ENCODE measurements at places on chromosomes 12 and 14. TPM values are rescaled to one million over a fixed set of nuclear protein-coding genes. Genes with fewer than 3 reads are reported as not detected.

Gene FLRT2
- total RNA-seq: 29.6 TPM

- DNase-seq: peak; percentile 59
These were observed 20.4 kb upstream of the LRTM2 start for GRCh38 chr12:1799882-1800400.

Gene PYGL
- 49.7 TPM for total RNA-seq

DNA sequence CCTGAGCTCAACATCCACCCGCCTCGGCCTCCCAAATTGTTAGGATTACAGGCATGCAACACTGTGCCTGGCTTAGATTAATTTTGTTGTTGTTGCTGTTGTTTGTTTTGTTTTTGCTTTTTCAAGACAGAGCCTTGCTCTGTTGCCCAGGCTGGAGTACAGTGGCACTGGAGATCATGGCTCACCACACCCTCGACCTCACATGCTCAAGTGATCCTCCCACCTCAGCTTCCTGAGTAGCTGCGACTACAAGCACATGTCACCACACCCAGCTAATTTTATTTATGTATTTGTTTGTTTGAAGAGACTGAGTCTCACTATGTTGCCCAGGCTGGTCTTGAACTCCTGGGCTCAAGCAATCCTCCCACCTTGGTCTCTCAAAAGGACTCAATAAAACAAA, 26.7 kb downstream of the CRY1 start:
- DNase-seq: no peak

- DNase-seq: no peak
These were observed 18.1 kb downstream of the KMT5A start for GRCh38 chr12:123401753-123402683.

Gene CISTR
- total RNA-seq: not detected

- no peak for DNase-seq
These were observed 12.1 kb downstream of the PYGL start for GRCh38 chr14:50932156-50932555.

Gene AKAP3
- total RNA-seq: 1.6 TPM

GRCh38 chr12:99024870-99025269, 379.8 kb downstream of the APAF1 start:
- DNase-seq: no peak

- DNase-seq: no peak
These were observed 14.4 kb downstream of the TIMELESS start for GRCh38 chr12:56434828-56435227.

DNA sequence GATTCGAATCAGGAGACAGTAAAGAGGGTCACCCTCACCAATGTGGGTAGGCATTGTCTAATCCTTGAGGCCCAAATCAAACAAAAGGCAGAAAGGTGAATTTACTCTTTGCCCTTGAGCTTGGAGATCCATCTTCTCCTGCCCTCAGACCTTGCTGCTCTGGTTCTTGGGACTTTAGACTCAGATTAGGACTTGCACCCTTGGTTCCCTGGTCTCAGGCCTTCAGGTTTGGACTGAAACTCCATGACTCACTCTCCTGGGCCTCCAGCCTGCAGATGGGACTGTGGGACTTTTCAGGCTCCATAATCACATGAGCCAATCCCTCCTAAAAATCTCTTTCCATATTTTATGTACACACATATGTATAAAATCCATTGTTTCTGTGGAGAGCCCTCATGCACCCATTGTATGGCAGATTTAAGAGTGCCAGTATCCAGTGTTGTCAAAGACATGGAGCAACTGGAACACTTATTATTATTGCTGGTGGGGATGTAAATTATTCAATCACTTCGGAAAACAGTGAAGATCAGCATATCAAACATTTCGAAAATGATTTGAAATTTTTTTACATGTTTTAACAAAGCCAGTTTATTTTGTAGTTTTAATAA, 48.7 kb downstream of the EID3 start:
- no peak for DNase-seq

Gene SAMD15
- total RNA-seq: not detected

DNA sequence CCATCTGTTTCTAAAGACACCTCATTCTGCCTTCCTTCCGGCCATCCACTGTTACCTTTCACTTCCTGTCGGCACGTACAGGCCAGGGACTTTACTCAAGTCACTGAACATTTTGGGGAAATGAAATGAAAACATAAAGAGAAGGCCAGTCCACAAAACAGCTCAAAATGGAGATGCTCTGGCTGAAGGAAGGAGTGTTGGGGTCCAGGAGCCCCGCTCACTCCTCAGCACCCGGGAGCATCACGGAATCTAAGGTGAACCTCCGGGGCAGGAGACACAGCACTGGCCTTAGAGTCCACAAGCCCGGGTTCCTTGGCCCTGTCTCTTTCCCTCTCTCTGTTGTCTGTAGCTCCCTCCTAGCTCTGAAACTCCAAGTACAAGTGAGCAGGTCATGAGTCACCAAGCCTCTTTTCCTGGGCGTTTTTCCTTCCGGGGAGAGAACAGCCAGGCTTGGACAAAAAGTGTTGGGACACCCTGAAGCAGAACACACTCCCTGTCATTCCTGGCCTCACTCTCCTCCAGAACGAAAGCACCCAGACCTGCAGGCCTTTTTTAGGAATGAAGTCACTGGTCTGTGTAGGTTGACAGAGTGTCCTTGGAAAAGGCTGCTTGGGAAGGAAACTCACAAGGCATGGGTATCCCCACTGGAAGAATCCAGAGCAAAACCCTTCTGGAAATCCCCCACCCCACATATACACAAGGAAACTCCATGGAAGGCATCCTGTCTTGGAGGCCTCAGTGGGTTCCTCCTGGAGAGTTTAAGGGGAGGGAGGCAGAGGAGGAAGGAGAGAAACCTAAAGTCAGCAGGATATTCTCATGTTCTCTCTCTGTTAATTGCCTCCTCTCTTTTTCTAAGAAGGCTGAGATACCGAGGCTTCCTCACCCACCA, 245.3 kb downstream of the ZFP36L1 start:
- DNase-seq: no peak

DNA sequence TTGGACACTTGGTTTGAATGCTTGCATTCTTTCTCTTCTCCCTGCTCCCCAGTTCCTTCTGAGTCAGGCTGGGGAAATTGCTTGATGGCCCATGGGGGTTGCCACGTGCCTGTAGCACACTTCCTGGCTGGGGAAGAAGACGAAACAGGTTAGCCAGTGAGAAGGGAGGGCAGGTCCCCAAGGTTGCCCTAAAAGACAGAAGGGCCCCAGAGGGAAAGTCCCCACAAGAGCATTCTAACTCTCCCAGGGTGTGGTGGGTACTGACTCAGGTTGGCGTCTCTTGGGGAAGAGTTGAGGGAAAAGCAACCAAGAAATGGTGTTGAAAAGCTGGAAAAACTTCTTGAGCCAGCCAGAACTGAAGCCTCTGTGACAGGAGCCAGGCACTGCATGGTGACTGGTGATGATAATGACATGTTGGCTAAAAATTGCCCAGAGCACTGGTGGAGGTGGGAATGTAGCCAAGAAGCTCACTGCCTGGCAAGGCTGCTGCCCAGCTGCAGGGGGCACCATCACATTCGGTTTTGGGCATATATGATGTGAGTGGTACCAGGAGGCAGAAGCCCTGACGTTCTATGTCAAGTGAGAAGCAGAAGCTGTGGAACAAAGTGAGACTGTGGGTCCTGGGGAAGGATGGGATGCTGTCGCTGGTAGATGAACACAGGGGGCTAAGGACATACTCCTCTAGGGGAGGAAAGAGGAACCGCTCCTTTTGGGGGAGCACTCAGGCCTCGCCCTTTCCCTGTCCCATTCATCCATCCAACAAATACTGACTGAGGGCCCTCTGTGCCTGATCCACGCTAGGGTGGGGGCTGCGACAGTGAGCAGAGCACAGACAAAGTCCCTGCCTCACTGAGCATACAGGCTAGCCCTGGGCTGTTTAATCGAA, 8.1 kb upstream of the RABGGTA start:
- no peak for DNase-seq

DNA sequence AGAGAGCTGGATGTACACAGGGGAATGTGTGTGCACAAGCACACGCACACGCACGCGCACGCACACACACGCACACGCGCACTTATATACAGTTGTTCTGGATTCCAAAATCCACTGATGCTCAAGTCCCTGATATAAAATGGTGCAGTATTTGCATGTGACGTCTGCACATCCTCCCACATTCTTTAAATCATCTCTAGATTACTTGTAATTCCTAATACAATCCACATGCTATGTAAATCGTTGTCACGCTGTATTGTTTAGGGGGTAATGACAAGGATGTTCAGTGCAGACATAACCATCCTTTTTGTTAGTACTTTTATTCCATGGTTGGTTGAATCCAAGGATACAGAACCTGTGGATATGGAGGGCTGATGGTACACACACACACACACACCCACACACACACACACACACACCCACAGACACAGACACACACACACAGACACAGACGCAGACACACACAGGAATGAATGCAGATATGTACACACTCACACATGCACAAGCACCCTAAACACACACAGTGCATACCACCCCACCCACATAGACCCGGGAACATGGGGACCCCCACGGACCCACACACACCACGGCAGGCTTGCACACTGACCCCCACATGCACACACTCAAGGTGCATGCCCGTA, 188.5 kb upstream of the PRMT8 start:
- DNase-seq: no peak

Gene GLS2
- 7.9 TPM for total RNA-seq

Gene ZFYVE1
- 23.0 TPM for total RNA-seq

Gene RPGRIP1
- total RNA-seq: not detected

- no peak for DNase-seq
These were observed 131.2 kb upstream of the TBX3 start for GRCh38 chr12:114815026-114815795.

DNA sequence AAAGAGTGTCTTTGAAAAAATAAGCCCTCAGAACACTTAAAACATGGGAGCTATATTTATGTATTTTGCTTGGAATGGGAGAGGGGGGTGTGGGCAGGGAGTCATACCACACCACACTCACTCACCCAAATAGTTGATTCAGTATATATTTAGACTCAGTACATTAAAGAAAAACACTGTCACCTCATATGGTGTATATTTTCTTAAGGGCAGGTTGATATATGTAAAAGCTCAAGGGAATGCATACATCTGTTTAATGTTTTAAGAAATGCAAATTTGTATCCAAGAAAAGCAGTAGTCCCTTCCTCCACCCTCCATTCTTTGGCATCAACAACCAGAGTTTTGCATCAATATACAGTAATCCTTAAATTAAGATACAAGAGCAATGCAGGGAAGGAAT, 1.4 kb downstream of the NFYB start:
- no peak for DNase-seq

GRCh38 chr14:20583908-20584307, 3.9 kb downstream of the RNASE11 start:
- no peak for DNase-seq

GRCh38 chr12:18320036-18320617, 58.8 kb downstream of the PIK3C2G start:
- no peak for DNase-seq

DNA sequence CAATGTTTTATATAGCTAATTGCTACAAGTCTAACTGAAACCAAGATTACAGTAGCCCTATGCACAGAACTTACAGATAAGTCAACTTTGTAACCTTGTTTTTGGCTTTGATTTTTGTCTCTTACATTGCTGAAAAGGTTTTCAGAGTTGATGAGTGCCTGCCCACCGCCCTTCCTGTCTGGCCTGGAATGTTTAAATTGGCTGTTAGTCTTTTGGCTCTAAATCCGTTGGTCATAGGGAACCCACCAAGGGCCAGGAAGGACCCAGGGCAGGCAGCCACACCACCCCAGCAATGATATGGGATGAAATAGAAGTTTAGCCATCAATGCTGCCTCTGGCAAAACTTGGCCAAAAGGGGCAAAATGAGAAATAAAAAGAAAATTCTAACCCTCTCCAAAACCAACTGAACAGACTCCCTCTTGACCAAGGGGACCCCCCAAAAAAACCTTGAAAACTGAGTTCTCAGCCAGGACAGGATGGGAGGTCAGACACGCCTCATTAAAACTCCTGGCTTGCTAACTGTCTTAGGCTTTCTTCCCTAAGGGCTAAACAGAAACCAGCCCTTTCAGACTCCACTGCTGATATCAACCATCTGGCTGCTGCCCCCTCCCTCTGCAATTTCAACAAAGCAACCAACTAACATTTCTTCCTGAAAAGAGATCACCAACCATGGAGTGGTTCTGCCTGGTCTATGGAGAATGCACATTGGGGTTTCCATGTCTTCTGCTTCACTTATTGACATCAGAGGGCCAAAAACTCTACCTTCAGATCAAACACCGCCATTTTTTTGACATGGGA, 242.1 kb upstream of the NOS1 start:
- no peak for DNase-seq

Gene DTX1
- total RNA-seq: 3.4 TPM

DNA sequence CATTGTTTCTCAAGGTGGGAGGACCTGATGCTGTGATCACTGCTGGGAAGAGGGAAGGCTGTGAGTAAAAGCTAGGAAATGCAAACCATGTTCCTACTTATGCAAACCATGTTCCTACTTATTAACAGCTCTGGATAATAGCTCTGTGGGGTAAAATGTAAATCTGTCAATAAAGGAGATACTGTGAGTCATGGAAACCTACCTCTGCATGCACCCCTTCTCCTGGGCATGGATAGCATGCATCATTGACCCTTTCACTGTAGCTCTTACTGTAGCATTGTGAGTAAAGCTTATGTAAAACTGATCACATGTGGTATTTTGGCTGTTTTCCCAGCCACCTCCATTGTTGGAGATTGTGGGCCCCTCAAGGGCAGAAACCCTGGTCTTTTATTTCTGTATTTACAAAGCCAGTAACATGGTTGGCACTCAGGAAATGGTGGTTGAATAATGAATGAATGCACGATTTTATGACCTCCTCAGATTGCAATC, 253.7 kb downstream of the GRIN2B start:
- DNase-seq: no peak

Gene SLC6A12
- 6.0 TPM for total RNA-seq

DNA sequence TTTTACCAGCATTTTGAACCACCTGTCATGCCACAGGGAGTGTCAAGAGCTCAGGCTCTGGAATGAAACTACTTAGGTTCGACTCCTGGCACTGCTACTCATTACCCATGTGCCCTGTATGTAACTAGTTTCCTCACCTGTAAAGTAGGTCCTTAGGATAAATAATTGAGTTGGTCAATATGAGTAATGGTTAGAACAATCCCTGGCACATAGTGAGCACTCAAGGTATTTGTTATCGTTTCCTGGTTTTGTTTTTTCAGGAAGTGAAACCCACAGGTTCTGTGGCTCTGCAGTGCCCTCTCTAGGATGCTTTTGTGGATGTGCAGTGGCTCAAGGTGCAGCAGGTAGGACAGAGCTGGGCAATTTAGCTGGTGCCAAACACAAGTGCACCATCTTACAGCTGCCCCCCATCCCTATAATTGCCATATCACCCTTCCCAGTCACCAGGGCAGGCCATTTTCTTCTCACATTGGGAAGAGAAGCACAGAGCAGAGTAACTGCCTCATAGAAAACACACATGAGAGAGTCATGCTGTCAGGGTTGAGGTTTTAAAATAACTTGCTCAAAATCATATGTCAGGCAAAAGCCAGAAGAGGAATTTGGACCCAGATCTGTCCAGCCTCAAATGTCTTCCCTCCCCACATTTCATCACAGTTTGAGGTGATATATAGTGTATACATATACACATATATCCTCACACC, 297.5 kb downstream of the RPAP3 start:
- no peak for DNase-seq

DNA sequence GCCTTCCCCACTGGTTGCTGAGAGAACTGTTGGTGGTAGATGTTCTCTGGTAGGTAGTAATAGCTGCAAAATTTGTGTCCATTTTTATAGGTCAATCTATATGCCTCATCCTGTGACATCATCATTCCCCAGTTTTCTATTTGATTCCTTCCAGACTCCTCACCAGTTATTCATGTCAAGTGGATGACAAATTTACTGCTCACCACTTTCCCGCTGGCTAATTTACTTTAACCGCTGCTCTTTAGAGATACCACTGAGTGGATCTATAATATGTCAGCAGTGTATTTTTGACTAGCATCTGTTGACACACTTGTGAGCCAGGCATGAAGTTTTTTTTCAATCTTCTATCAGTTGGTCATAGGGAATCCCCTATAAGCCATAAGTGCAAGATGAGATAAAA, 24.6 kb downstream of the GPR65 start:
- no peak for DNase-seq
